ENCODE measurements at places on chromosomes 5 and 9.
A peak's percentile ranks its signal among the peaks of the same experiment; 100 is the strongest.

- peak; percentile 76 for DNase-seq
Observed at GRCh38 chr5:143717400-143717799, 94.6 kb upstream of the HMHB1 start.

GRCh38 chr5:158450751-158451171 is 591.8 kb upstream of the CLINT1 start:
- DNase-seq: no peak

- DNase-seq: no peak
Observed at GRCh38 chr5:204966-205670, 12.8 kb downstream of the CCDC127 start.

GRCh38 chr5:116091416-116091815 is 6.6 kb downstream of the COMMD10 start:
- no peak for DNase-seq

GRCh38 chr9:65432722-65433323 is 147.8 kb upstream of the FOXD4L5 start:
- DNase-seq: no peak

GRCh38 chr9:11318946-11319345 is 706.1 kb upstream of the PTPRD start:
- DNase-seq: no peak

DNA sequence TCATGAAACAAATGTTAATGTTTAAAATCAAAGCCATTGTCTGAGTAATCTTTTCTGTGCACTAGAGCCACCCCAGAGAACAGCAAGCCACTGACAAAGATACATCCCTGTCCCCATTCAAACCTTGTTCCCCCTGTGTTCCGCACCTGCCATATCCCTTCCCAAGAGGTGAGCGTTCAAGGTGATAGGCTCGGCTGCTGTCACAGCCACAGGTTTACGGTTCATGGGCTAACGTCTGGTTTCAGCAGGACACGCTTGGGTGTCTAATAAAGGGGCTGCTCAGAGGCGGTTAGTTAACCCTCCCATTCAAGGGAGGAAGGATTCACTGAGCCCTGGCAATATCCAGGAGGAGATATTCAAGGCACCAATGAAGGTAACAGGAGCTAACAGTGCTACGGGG is 24.5 kb upstream of the LAMC3 start:
- no peak for DNase-seq

DNA sequence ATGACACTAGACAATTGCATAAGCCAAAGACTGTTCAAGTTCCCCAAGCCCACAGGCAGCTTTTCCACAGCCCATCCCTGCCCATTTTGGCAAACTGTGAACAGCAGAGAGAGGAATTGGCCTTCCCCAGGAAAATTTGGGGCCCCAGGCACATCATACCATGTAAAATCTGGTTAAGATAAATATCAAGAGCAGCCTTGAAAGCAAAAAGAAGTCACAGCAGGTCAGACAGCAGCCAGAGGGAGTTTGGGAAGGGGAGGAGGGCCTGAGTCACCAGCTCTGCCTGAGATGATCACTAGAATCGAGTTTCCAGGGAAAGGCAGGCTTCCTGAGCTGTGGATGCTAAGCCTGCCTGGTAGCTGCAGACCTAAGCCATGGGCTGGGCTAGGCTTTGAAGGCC is 179.2 kb downstream of the RFK start:
- DNase-seq: peak; percentile 84
